ENCODE measurements at places on chromosomes 1 and 21.

- no peak for DNase-seq
Measured at GRCh38 chr1:220880362-220880670, 1.1 kb downstream of the HLX start.

GRCh38 chr1:203826175-203826574 is 30.8 kb downstream of the ZBED6 start:
- no peak for DNase-seq

GRCh38 chr1:40772146-40772955 is 11.2 kb upstream of the KCNQ4 start:
- DNase-seq, result no peak

GRCh38 chr21:28357743-28358142 is 634.9 kb downstream of the LTN1 start:
- DNase-seq, result no peak

DNA sequence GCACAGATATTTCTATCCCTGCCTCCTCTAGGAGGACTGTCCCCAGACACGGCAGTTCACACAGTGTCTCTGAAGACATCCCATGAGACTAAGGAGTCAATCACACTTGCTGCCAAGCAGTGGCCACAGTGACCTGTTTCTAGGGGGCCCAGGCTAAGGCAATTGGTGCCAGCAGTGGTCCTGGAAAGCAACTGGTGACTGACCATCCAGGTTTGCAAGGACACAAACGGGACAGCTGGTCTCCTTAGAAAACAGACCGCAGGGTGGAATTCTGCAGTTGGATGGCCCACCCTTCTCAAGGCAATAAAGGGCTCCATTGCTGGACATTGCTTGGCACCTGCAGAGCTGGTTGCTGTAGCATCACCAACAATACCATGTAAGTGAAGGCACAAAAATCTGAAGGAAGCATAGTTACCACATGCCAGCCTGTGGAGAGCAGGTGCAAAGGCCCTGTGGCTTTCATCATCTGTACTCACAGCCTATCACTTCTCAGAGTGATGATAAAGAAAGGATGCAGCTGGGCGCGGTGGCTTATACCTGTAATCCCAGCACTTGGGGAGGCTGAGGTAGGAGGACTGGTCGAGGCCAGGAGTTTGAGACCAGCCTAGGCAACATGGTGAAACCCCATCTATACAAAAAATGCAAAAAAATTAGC is 81.5 kb downstream of the STUM start:
- DNase-seq, result no peak

DNA sequence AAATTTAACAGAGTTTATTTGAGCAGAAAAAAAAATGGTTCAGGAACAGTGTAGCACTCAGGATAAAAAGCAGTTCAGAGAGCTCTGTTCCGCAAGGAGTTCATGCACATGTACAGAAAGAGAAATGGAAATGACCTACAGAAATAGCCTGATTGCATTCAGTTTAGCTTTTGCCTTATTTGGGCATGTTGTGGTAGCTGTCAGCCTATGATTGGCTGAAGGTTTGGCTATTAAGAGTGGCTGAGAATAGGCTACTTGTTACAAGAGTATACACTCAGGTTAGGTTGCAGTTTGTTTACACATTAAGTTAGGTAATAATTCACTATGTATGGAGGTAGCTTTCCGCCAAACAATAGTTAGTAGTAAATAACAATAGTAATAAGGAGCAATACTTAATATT is 511.0 kb upstream of the TMPRSS15 start:
- no peak for DNase-seq

GRCh38 chr1:33849211-33849610 is 14.7 kb upstream of the HMGB4 start:
- DNase-seq, result no peak

DNA sequence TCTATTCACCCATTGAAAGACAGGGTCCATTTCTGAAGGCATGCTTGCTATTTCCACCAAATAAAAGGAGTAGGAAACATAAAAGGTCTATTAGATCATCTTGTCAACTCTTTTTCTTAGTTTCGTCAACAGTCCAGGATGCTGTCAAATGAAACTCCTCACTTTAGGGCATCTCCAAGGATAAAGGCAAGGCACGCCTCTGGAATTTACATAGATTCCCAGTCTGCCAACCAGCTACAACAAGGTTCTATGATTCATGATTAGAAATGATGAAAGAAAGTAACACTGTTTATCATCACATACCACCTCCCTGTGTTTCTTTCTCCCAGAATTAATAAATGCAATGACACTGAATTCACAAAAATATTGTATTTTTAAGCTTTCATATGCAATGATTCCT is 636.3 kb downstream of the LTN1 start:
- DNase-seq, result no peak

DNA sequence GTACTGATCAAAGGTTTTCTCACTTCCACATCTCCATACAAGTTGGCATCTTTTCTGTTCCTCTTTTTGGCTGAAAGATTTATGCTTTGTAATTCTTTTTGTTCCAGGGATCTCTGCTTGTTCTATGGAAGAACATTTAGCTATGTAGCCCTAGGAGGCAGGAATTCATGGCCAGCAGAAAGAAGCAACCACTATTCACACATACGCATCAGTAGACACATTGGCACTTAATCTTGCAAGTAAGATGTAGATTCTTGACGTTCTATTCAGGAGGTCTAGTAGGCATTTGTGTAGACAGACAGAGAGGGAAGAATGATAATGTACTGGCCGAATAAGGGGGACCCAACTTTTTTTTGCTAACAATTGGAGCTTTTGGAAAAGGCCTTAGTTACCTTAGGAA is 336.0 kb downstream of the NUF2 start:
- no peak for DNase-seq

- DNase-seq, result no peak
Measured at GRCh38 chr1:81547261-81547911, 253.3 kb upstream of the ADGRL2 start.

DNA sequence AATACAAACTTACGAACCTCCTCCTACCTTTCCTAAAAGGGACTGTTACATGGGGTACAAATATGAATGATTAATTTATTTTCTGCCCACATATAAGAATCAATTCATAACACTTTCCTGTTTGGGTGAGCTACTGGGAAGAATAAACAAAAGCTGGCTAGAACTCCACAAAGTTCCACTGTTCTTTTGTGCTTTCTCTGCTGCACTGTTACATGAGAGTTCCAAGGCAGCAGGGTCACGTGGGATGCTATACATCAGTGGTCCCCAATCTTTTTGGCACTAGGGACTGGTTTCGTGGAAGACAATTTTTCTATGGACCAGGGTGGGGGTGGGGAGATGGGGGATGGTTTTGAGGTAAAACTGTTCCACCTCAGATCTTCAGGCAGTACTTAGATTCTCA is 2.2 kb upstream of the ANGPTL7 start:
- no peak for DNase-seq

GRCh38 chr1:82268826-82269225 is 468.1 kb downstream of the ADGRL2 start:
- DNase-seq, result no peak

DNA sequence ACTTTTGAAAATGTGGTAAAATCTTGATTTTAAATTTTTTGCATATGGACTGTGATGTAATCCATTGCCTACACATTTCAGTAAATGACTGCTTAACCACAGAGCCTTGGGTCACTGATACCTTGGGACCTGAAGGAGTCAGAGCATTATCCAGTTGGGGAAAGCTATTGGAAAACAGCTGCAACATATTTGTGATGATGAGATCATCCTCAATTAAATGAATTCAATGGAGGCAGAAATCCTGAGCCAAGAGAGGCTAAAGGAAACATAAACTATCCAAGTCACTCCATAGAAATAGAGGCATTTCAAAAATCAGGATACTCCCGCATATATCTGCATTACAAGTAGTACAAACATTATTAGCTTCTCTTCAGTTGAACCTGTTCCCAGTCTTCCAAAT is 99.8 kb upstream of the PRMT6 start:
- no peak for DNase-seq

Measured in stimulated activated CD4-positive, alpha-beta T cell treated with anti-CD3 and anti-CD28 coated beads, Interleukin-1b, Interleukin-23, amount 100 ng/mL, for 1 hour (primary cell).